ENCODE measurements at places on chromosomes 7 and 10.

DNA sequence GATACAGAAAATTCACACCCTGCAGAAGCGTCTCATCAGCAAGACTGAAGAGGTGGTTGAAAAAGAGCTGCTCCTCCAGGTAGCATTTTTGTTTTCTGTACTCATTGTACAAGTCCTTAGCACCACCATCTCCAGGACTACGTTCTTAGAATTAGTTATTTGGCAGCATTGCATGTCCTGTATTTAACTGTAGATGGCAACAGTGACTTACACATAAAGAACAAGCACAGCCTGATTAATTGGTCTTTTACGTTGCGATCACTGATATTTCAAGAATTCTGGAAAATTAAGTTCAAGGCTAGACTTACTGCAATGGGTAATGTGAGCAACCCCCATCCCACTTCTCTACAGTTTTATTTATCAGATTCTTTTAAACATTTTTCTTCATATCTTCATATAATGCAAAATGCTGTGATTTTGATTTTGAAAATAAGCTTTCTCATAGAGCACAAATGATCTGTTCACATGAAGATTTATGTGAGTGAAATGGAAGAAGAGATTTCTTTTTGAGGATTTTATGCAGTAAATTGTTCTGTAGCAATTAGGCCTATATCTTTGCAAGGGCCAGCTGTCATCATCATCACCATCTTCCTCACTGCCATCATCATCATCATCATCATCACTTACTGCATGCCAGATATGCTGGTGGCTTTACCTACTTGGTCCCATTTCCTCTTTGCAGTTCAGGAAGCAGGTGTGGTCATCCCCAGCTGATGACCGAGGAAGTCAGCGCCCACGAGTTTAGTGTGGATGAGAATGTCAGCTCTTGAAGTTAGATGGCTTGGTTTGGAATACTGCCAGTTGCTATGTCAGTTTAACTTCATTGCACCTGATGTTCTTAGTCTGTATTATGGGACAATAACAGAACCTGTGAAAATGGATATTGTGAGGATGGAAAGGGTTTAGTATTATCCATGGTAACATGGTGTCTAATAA lies 53.4 kb downstream of the CFAP58 start:
- no peak for DNase-seq

DNA sequence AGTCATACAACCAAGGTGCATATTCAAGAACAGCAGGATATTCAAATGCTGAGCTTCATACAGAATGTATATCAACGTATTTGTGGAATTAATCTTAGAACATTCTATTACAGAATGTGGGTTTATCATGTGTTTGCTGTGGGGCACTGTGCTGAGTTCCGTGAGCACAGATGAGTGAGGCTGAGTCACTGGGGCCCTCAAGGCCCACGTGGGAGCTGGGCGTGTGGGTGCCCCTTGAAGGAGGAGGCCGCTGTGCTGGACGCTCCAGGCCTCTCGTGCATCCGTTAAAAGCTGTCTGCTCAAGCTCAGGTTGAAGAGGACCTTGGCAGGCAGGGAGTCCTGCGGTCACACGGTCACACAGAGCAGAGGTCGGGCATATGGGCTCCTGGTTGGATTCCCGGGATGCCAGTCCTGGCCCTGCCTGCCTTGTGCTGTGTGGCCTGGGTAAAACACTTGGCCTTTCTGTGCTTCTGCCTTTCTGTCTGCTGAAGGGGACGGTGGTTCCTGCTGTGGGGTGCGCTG lies 70.1 kb downstream of the GLRX3 start:
- DNase-seq: no peak

GRCh38 chr7:14324767-14325166 lies 335.3 kb upstream of the ETV1 start:
- DNase-seq: no peak

DNA sequence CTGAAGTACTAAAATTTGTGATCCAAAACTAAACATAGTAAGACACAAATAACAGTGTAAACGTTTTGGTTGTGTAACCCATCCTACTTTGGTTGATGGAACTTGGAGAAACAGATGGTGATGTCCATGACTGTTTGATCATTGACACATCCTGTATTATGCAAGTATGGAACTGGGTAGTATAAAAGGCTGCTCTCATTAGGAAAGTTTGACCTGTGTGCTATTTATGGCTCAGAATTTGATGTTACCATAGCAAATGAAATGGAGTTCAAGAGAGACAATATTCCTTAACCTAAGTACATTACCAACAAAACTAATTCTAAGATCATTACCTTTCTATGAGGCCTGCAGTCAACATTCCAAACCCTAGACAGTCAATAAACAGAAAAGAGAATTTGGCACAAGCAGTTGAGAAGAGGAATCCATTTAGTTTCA lies 39.9 kb downstream of the DKK1 start:
- DNase-seq: no peak

GRCh38 chr7:103445228-103446048 lies 569 bp downstream of the SLC26A5 start:
- no peak for DNase-seq

GRCh38 chr10:58393317-58393716 lies 8.1 kb downstream of the TFAM start:
- DNase-seq: no peak

DNA sequence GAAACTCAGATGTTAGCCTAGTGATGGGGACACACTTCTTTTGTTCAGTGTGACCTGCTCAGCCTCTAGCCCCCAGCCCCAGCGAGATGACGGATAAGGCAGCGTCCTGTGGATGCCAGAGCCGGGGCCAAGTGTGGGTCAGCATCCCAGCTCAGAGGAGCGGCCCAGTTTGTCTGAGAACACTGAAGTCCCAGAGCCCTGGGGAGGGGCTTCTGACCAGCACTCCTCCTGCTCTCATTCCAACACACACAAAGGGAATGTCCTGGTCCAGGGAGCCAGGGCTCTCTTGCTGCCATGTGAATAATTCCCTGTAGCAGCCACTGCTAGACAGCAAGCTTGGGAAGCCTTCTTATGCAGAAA lies 4.5 kb upstream of the ATP6V0E2 start:
- DNase-seq: no peak

GRCh38 chr10:25758041-25758457 lies 176.0 kb upstream of the MYO3A start:
- no peak for DNase-seq

DNA sequence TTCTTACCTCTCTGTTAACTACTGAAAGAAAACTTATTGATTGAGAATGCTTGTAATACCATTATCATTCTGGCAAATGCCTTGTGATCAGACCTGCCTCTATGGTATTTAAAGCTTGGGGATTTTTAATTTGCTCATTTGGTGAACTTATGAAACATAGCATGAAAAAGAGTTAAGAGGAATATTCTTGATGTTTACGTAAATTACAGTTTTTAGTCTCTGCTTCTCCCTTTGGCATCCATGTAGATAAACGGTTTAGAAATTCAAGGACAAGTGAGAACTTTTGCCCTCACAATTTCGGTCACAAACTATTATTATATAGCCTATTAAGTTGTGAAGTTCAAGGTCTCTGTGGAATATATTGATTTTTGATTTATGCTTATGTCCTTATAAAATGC lies 11.2 kb upstream of the CELF2 start:
- no peak for DNase-seq

GRCh38 chr10:7913126-7913872 lies 95.0 kb downstream of the TAF3 start:
- no peak for DNase-seq

- DNase-seq: no peak
Measured at GRCh38 chr10:78515038-78515872, 481.6 kb downstream of the RPS24 start.

- DNase-seq: no peak
Measured at GRCh38 chr7:2373124-2373556, 18.5 kb downstream of the EIF3B start.

- no peak for DNase-seq
Measured at GRCh38 chr7:55244006-55244745, 121.0 kb upstream of the LANCL2 start.

Data from breast epithelium (tissue), 4 donors.